Psoas muscle (tissue), 8 donors: ENCODE measurements at places on chromosomes 7 and 10. TPM values are rescaled to one million over a fixed set of nuclear protein-coding genes. Genes with fewer than 3 reads are reported as not detected.
A peak's percentile ranks its signal among the peaks of the same experiment; 100 is the strongest.

DNA sequence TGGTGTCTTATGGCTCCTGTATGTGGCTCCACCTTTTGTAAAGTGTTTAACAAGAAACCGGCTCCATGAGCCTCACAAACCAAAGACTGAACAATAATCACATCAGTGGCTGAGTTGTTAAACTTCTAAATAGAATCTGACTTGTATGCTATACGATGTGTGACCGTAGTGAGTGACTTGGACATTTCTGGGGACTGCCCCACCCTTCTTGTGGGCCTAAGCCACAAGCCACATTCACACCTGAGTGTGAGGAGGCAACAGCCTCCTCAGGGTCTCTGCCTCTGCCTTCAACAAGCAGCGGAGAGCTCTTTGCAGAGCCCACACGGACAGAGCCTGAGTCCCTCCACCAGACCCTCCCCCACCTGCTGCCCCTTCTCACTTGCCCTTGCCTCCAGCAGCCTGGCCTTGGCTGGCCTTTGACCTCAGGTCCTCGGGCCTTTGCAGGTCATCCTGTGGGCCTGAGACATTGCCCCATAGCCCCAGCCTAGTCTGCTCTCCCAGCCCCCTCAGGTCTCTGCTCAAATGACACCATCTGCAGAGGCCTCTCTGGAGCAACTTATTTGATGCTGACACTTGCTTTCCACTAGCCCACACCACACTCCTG lies 156.8 kb upstream of the TNS3 start:
- H3K36me3 ChIP-seq: no peaks in the 10 kb centered on the region
- no peak overlapping the region for H3K4me3 ChIP-seq

DNA sequence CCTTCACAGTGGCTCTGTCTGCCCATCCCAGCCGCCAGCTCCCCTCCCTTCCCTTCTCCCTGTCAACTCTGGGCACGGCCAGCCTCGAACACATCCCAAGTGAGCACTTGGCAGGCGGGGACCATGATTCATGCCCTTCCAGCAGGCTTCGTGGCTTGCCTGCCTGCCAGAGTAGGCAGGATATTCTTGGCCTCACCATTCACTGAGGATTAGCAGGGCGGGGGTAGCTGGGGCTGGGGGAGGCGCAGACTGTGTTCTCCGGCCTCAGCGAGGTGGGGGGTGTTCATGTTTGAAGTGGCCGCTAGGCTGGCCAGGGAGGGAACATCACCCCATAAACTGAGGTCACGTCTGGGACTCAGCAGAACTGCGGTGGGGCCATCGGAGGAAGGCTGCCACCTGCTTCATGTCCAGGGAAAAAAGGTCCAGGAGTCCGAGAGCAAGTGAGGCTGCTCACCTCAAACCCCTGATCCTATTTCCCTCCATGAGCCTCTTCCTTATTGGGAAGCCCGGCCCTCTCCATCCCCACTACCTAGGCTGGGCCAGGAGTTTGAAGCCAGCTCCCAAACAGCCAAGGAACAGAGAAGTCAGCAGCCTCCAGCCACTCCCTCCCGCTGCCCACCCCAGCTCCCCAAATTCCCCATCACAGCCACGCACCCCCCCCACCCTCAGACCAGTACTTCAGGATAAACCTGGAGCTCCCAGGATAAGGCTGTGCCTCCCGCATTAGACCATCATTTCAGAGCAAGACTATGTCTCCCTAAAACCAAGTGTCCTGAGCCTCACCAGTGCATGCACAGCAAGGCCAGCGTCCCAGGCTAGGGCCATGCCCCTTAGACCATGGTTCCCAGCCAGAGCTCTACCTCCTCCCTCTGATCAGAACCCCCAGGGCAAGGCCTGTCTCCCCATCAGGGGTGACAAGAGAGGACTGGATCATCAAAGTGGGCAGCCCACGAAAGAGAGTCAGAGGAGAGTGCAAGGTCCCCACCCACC lies 42.8 kb upstream of the RABGEF1 start:
- H3K27me3 ChIP-seq: no peaks in the 10 kb centered on the region
- no peaks in the 10 kb centered on the region for H3K4me1 ChIP-seq
- H3K27ac ChIP-seq: no peak overlapping the region

DNA sequence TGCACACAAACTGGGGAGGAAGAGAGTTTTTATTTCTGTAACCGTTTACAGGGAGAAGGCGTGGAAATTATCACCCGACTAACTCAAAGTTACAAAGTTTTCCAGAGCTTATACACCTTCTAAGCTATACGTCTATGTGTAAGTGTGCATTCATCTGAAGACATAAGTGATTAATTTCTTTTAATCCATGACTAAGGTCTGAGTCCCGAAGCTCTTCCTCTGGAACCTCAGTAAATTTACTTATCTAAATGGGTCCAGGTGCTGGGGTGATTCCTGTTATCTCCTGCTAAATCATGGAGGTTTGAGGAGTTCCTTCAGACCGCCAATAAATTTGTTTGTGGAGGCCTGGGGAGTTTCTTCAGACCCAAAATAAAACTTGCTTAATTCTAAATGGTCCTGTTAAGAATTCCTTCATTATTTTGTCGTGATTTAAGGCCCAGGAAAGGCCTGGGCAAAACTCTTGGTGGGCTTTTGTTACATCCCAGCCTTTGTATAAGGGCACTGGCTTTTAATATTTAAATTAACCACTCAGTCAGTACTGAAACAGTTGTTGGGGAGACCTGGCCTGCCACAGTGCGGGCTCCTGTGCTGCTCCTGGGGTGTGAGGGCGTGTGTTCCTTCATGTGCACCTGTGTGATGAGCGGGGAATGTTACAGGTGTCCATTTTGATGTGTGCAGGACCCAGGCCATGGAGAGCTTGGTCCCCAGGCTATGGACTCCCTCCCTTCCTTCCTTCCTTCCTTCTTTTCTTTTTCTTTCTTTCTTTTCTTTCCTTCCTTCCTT lies 5.8 kb upstream of the METTL27 start:
- no peaks in the 10 kb centered on the region for H3K27me3 ChIP-seq
- no peak for DNase-seq
- no peak overlapping the region for H3K27ac ChIP-seq
- no peaks in the 10 kb centered on the region for H3K36me3 ChIP-seq
- peaks cover 8% of the 10 kb centered on the region for H3K4me1 ChIP-seq
- H3K4me3 ChIP-seq: no peak overlapping the region

DNA sequence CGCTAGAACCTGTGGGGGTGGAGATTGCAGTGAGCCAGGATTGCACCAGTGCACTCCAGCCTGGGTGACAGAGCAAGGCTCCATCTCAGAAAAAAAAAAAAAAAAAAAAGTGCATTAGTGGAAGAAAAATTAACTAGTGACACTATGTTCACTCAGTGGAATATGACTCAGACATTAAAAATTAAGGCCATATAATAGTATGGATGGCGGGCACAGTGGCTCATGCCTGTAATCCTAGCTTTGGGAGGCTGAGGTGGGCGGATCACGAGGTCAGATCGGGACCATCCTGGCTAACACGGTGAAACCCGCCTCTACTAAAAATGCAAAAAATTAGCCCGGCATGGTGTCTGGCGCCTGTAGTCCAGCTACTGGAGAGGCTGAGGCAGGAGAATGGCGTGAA lies 3.4 kb downstream of the PHYH start:
- H3K27ac ChIP-seq: no peak overlapping the region
- H3K4me1 ChIP-seq: peaks cover 3% of the 10 kb centered on the region
- no peaks in the 10 kb centered on the region for H3K27me3 ChIP-seq
- H3K36me3 ChIP-seq: no peaks in the 10 kb centered on the region

Gene TMEM178B
- 4.8 TPM for total RNA-seq

Gene HHEX
- total RNA-seq: 2.8 TPM

- H3K4me1 ChIP-seq: no peaks in the 10 kb centered on the region
- H3K27ac ChIP-seq: no peak overlapping the region
- DNase-seq: peak; percentile 86
- no peaks in the 10 kb centered on the region for H3K36me3 ChIP-seq
- H3K27me3 ChIP-seq: no peaks in the 10 kb centered on the region
- H3K4me3 ChIP-seq: peak overlapping the region; percentile 52
These were observed 48.7 kb upstream of the FXYD4 start for GRCh38 chr10:43322769-43323168.

GRCh38 chr10:103849212-103849877 lies 6.0 kb downstream of the SH3PXD2A start:
- no peak overlapping the region for H3K4me3 ChIP-seq
- peaks cover 81% of the 10 kb centered on the region for H3K4me1 ChIP-seq
- H3K27ac ChIP-seq: peak overlapping the region; percentile 65
- H3K36me3 ChIP-seq: no peaks in the 10 kb centered on the region
- no peaks in the 10 kb centered on the region for H3K27me3 ChIP-seq

Gene LIPF
- not detected for total RNA-seq

DNA sequence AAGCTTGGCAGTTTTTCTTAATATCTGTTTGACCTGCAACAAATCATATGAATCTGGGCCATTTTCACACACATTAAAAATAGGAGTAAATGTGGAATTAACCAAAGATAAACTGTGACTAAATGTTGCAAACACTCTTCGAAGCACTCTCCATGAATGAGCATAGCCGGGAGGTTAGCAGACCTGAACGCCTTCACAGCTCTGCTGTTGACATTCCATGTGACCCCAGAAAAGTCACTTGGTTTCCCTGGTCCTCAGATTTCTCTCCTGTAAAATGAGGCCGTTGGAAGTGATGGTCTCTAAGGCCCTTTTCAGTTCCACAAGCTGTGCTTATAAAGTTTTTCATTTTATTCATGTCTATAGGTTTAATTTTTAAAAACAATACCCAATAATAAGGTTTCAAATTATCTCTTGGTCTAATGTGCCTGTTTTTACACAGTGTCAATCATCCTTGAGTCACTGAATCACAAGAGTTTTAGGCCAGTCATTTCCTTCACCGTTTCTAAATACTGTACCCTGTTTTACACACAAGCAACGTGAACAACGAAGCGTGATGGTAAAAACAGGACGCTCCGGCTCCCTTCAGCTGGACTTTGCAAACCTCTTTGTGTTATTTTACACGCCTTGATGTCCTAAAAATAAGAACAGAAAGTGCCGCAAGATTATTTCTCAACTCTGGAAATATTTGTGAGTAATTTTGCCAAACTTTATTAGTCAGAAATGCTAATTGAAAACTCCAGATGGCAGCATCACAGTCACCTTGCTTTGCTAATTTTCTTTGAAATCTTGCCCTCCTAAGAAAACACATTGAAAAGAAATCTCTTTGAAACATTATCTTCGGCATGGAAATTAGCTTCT lies 38.6 kb upstream of the MET start:
- peaks cover 44% of the 10 kb centered on the region for H3K4me1 ChIP-seq
- peak; percentile 79 for DNase-seq
- peak overlapping the region; percentile 79 for H3K27ac ChIP-seq
- H3K36me3 ChIP-seq: no peaks in the 10 kb centered on the region
- peak overlapping the region; percentile 9 for H3K4me3 ChIP-seq
- no peaks in the 10 kb centered on the region for H3K27me3 ChIP-seq

GRCh38 chr10:47438857-47439474 lies 44.9 kb downstream of the ANXA8 start:
- no peaks in the 10 kb centered on the region for H3K4me1 ChIP-seq
- no peaks in the 10 kb centered on the region for H3K36me3 ChIP-seq
- no peak overlapping the region for H3K27ac ChIP-seq
- no peak for DNase-seq
- no peak overlapping the region for H3K4me3 ChIP-seq
- no peaks in the 10 kb centered on the region for H3K27me3 ChIP-seq

- H3K27ac ChIP-seq: no peak overlapping the region
- H3K27me3 ChIP-seq: no peaks in the 10 kb centered on the region
- H3K4me1 ChIP-seq: peaks cover 47% of the 10 kb centered on the region
These were observed 125.5 kb downstream of the SORBS1 start for GRCh38 chr10:95435548-95436279.

DNA sequence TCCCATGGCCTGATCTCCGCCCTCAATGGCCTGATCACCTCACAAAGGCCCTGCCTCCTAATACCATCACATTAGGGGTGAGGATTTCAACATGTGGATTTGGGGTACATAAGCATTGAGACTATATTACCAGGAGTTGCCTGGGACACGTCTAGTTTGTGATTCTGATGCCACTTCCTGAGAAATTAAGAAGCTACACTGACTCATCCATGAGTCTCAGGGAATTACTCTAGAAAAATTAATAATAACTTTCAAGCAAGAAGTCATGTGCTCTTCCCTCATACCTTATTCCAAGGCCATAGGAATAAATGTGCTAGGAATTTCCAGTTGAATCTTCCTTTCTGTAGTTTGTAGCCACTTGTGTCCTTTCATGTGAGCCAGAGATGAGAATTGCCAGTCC lies 519.3 kb upstream of the MKI67 start:
- DNase-seq: no peak
- H3K4me3 ChIP-seq: no peak overlapping the region
- no peaks in the 10 kb centered on the region for H3K36me3 ChIP-seq

DNA sequence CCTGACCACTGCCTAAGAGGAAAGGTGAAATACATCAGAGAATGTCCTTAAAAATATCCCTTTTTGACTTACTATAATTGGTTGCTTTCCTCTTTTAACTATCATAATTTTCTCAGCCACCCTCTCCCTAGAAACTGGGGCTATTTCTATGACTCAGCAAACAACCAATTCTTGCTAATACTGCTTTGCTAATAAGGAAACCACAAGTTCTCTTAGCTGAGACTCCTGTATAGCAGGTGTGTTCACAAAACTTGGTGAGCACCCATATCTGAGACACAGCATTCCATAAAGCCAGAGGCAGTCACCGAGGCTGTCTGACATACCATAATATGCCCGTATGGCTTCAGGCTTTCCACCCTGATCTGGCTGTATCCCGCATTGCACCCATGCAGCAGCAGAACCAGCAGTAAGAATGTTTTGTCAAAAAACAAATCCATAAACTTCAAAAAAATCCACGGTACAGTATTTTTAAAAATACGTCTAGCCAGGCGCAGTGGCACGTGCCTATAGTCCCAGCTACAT lies 191.7 kb upstream of the C7orf33 start:
- no peaks in the 10 kb centered on the region for H3K36me3 ChIP-seq
- no peak overlapping the region for H3K27ac ChIP-seq
- H3K27me3 ChIP-seq: peaks cover 12% of the 10 kb centered on the region
- no peak overlapping the region for H3K4me3 ChIP-seq
- H3K4me1 ChIP-seq: no peaks in the 10 kb centered on the region
- no peak for DNase-seq

GRCh38 chr10:20882091-20882490 lies 15.0 kb downstream of the NEBL start:
- H3K36me3 ChIP-seq: no peaks in the 10 kb centered on the region
- H3K27me3 ChIP-seq: no peaks in the 10 kb centered on the region
- no peaks in the 10 kb centered on the region for H3K4me1 ChIP-seq
- DNase-seq: no peak
